Thymus (tissue), 14 donors: ENCODE measurements at places on chromosomes 12 and 14.

- peak; percentile 4 for DNase-seq
These were observed 27.6 kb downstream of the PMCH start for GRCh38 chr12:102169922-102170621.

DNA sequence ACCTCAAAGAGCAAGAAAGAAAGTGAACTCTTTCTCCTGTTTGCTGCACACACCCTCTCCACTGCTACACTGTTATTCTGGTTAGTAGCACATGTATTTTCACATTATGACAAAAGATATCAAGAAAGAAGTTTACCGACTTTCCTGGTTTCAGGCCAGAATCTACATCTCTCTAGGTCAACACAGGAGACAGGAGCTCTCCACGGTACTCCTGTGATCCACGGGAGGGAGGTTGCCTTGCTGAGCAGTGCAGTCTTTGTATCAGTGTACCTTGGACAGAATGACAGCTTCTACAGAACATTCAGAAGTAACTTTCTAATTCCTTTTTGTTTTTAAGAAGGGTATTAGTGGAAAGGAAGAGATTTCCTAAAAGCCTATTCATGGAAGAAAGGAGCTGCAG lies 805.6 kb downstream of the NRXN3 start:
- DNase-seq: no peak

- DNase-seq: no peak
These were observed 624 bp downstream of the RIN3 start for GRCh38 chr14:92513966-92514843.

GRCh38 chr14:65252482-65253255 lies 150.4 kb upstream of the MAX start:
- DNase-seq: no peak

DNA sequence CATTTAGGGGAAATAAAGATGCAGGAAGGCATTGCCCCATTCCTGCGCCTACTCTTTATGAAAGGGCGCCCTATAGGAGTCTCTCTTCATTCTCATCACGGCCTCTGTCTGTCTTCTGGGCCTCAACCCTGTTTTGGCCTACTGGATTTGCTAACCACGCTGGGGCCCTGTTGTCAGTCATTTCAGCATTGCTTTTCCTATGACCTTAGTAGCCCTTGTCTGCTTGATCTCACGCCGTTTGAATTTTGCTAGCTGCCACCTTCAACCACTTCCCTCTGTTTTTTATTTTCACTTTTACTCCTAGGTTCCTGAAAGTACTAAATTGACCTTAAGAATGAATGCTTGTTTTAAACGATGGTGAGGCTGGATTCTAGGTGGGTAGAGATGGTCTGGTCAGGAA lies 139.0 kb downstream of the SYNE2 start:
- no peak for DNase-seq

DNA sequence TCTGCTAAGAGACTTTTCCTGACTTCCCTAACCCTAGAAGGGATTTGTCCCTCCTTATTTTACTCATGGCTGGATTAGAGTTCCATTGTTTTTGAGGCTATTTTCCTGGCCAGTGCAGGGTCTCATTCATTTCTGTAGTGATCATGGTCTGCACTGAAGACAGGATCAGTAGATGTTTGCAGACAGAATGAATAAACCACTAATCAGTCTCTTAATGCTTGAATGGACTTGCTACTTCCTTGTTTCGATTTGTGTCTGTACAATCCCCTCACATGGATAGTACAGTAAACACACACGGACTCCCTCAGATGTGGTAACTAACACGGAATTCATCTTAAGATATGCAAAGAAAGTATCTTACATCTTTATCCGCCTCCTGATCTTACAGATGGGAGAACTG lies 102.6 kb upstream of the PRB2 start:
- DNase-seq: no peak

GRCh38 chr14:68282479-68283377 lies 463.1 kb downstream of the RAD51B start:
- no peak for DNase-seq

GRCh38 chr12:16605642-16606116 lies 283 bp downstream of the LMO3 start:
- DNase-seq: no peak

DNA sequence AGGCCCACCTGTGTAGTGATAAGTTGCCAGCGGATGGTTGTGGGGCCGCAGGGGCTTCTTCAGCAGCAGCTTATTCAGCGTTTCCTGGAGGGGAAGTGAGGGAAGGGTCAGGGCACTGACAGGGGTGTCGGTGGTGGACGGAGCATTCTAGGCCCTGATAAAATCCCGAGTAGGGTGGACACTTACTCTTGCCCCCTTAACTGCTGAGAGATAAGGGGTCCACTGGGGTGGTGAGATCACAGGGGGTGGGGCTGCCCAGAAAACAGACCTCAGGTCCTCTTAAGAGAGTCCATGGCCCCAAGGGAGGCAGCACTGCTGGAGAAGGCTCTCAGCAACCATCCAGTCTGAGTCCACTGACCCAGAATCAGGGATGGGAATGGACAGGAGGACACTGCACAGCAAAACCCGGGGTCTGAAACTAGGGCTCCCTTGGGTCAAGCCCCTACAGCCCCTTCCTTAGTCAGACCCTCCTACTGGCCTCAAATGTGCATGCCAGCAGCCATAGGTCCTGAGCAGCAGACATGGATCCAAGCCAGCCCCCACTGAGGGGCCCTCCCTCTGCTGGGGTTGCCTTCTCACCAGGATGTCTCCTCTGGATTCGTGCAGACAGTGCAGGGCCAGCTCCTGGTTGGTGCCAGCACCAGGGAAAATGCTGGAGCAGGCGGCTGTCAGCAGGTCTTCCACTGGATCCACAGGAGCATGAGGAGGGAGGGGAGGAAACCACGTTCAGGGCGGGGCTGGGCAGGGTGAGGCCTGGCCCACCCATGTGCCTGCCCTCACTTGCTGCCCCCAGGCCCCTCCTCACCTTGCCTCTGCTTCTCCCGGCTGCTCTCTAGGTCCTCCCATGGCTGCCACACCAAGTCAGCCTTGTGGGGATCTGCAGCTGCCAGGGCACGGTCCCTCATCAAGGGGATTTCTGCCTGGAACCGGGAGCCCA lies 12.1 kb upstream of the PNMA1 start:
- DNase-seq: no peak

DNA sequence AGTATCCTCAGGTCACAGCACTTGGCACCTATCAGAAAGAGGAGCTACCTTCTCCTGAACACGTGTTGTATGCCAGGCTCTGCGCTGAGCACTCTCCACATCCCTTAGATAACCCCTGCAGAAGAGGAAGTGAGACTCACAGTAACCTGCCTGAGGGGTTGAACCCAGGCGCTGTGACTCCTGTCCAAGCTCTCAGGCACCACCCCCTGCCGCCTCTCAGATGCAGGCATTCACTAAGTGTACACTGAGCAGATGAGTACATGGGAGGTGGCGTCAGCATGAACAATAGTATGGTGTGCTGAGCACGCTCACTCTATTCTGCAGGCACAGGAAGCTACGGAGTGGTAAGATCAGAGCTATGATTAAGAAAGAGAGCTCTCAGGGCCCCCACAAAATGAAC lies 21.0 kb upstream of the RIC8B start:
- peak; percentile 34 for DNase-seq

DNA sequence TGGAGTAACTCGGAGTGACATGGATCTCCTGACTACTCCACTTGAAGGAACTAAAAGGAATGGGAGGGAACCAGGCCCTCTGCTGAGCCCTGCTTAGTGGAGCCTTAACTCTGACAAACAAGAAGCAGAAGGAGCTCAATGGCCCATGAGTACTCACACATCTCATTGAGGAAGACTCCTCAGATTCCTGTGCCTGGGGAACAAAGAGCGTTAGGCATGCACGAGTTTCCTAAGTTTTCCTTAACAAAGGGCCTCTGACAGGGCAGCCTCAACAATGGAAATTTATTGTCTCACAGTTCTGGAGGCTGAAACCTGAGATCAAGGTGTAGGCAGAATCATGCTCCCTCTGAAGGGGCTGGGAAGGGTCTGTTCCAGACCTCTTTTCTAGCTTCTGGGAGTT lies 185.7 kb upstream of the NTF3 start:
- DNase-seq: no peak

DNA sequence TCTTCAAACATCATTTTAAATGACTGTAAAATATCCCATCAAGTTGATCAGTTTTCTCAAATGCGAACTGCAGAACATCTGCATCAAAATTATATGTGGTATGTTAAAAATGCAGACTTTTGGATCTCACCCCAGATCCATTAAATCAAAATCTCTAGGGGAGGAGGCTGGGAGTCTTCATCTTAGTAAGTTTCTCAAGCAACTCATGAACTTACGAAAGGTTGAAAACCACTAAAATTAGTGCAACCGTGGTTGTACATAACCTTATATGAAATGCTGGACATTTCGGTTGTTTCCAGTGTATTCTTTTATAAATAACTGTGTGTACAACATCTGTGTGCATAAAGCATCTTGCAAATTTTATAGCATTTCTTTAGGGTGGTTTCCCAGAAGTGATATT lies 39.2 kb downstream of the ZFP36L1 start:
- no peak for DNase-seq

- no peak for DNase-seq
These were observed 161.6 kb downstream of the KCNC2 start for GRCh38 chr12:75047885-75048525.

GRCh38 chr14:61756135-61756534 lies 6.1 kb upstream of the SNAPC1 start:
- no peak for DNase-seq

- no peak for DNase-seq
These were observed 70.4 kb upstream of the SFSWAP start for GRCh38 chr12:131640525-131640924.

DNA sequence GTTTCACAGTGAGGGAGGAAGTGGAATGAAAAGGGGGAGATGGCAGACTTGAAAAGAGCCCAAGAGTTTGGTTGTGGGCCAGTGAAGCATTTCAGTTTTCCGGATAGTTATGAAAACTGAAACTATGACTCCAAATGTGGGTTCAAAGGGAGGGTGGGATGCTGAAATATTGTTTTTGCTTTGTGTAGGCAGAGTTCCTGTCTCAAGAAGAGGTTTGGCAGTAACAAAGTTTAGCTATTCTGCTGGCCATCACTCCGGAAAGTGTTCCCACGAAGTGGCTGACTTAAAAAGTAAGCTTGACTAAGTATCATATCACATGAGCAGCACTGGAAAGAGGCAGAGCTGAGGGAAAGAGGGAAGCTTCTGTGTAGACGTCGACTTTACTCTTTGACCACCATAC lies 85.2 kb downstream of the CAND1 start:
- DNase-seq: no peak

DNA sequence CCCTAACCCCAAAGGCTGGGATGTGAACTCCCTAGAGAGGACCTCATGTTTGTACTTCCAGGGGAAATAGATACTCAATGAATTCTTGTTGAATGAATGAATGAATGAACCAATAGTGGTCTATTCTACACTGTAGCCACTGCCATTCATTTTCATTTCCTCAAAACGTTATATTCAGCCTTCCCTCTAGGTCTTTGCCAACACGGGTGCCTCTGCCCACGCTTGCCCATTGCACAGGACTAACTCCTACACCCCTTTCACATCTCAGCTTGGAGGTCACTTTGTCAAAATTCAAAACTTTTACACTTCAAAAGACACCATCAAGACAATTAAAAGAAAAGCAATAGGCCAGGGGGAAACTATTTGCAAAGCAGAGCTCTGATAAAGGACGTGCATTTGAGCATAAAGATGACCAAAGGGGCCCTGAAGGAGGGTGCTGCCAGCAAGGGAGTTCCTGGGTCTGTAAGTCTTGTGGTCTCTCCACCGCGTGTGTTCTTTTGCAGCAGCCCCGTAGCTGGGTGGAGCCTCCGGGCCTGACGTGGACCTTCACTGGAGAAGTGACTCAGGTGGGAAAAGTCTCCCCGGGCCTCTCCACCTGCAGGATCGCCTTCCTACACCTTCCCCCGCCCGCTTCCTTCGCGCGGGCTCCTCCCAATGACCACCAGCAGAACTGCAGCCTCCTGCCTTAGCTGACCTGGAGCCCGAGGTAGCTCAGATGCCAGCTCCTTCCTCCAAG lies 31.5 kb downstream of the TMEM63C start:
- peak; percentile 4 for DNase-seq

DNA sequence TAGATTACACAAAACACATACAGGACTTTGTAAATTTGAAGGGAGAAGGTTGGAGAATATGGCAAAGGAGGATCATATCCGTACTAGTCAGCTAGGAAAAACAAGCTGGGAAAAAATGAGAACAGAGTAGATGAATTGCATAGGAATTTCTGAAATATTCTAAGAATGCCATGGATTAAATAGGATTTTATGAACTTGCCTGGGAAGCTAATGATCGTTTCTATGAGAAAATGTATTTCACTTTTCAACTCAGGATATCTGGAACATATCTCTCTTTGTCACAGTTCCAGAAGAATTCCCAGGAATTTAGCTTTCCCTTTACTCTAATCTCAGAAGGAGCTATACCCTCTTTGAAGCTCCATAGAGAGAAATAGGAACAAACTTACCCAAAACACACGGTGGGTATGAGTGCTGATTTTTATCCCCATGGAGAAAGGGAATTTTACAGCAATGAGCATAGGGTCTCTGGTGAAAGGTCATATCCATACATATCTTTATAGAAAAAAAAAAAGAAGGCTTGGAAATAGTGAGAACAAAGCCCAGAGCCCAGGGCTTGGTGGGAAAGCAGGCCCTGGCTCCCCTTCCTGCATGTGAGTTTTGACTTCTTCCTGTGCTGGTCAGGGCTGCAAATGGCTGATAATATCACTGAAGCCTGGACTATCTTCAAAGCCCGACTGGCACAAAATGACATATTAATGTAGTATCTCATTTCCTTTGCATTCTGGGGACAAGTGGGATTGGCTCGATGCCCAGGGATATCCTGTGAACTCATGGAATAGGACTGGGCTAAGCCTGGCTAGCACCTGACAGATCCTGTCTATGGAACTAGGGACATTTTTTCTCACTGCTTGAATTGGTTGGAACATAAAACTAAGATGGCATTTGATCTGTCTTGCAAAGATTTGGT lies 136.3 kb downstream of the AEBP2 start:
- no peak for DNase-seq

DNA sequence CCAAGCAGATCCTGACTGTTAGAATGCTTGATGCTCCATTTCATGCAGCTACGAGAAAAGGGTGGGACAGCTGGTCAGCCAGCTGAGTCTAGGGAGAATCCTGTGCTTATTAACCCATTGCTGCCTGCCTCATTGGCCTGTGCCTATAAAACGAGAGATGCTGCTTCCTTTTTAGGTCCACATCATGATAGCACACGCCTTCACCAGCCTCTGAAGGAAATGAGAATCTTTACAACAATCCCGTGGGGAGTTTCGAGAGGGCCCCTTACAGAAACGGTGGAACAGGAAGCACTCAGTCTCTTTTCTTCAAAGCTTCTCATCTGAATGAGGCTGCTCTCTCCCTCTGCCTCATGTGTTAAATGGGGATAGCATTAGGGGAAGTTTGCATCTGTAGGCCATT lies 147.3 kb upstream of the RFLNA start:
- DNase-seq: no peak

- DNase-seq: no peak
These were observed 64.5 kb downstream of the KCNA1 start for GRCh38 chr12:4974217-4974616.
